ENCODE measurements at places on chromosomes 1 and 21.

DNA sequence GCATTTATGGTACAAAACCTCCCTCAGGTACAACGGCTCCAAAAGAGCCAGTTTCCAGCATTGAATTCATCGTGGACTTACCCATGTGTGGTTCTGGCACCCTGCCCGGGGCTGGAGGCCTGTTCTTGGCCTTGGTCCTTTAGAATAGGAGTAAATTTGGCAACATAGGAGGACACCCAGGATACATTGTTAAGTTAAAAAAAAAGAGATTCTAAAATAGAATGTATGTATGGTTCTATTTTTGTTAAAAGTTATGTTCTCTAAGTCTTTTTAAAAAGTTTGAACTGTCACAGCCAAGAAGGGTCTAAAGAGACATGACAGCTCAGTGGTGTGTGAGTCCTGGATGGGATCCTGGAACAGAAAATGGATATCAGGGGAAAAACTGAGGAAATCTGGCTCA lies 25.9 kb downstream of the EPHX1 start:
- no peak for DNase-seq

GRCh38 chr1:52554756-52555155 lies 1.9 kb upstream of the TUT4 start:
- no peak for DNase-seq

DNA sequence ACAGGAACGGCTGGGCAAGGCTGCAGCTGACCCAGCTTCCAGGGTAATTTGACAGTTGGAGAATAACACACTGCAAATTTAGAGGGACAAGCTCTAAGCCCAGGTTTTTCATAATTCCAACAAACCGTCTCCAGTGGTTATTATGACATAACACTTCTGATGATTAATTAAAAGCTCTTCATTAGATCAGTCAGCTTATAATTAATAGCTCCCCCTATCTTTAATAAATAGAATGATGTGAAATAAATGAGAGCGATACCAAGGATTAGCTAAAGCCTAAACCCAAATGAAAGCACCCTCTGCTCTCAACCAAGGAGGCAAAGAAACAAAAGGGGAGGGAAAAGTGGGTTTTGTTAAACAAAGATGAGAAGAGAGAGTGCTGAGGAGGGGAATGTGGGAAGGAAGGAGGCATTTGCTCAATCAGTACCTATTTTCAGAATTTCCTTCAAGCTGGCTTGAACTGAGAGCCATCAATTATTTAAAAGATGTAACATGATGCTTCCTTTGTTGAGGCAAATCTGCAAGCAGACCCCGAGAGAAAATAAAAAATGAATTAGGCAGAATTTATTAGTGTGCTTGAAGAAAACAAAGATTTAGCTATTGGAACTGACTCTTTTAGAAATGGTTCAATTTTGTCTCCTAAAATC lies 221.8 kb upstream of the ESRRG start:
- DNase-seq: no peak

DNA sequence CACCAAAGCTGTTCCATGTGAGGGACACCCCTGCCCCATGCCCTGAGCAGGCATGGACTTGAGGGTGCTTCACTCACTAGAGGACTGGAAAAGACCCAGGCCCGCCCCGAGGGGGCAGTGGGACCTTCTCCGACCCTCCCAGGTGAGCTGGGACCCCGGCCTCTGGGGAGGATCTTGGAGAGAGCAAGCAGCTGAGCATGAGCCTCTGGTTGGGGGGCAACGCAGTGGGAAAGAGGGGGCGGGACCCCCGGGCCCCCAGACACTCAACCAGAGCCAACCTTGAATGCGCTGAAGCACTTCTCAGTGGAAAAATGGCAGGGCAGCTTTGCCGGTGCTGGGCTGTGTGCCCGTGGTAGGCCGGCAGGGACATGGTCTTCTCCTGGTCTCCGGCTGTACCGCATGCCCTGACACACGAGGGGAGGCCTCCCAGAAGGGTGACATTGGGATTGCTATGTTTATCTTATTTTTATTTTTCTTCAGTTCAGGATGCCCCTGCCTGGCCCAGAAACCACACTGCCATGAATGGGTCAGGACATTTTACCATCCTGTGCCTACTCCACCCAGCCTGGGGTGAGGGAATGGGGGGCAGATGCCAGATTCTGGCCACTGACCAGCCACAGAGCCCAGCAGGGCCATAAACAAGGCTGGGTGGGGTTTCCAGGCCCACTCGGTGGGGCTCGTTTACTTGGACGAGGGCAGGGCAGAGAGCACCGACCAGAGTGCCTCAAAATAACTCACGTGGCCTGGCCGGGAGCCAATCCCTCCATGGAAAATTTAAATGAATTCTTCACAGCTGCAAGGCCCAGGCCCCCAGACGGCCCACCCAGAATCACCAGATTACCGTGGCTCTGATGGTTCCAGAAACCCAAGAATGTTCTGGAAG lies 17.2 kb upstream of the LAPTM5 start:
- DNase-seq: no peak

All from Caki2 (cell line).